ENCODE measurements at places on chromosomes 11 and 22.

- no peak for DNase-seq
Observed at GRCh38 chr11:8100158-8100557, 19.1 kb downstream of the TUB start.

GRCh38 chr11:120659076-120659475, 147.5 kb downstream of the GRIK4 start:
- DNase-seq = no peak

GRCh38 chr22:31085493-31085824, 4.3 kb downstream of the SMTN start:
- no peak for DNase-seq

- no peak for DNase-seq
Observed at GRCh38 chr11:13042873-13043342, 33.8 kb downstream of the RASSF10 start.

- DNase-seq = no peak
Observed at GRCh38 chr11:103380031-103380430, 270.8 kb downstream of the DYNC2H1 start.

- DNase-seq = no peak
Observed at GRCh38 chr22:30806391-30806861, 111.8 kb downstream of the OSBP2 start.

- DNase-seq = peak; percentile 86
Observed at GRCh38 chr22:28442264-28442710, 237.4 kb downstream of the TTC28 start.

GRCh38 chr22:37633089-37633624, 6.3 kb upstream of the SH3BP1 start:
- peak; percentile 90 for DNase-seq

DNA sequence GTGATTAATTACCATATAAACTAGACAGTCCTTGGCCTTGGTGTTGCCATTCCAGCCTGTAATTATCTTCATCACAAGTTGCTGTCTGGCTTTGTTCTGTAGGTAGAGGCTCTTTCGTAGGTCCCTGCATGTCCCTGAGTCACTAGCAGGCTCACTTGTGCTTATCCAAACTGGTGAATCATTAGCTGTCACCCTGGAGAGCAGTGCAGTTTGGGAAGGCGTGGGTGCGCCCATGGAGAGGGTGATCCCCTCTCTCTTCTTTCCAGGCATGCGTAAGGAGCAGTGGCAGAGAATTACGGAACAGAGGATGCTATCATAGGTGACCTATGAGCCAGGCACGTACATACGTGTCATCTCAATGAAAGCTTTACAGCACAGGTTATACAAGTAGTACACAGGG, 11.0 kb upstream of the EHF start:
- DNase-seq = no peak

GRCh38 chr11:111555255-111555654, 14.7 kb downstream of the LAYN start:
- no peak for DNase-seq

DNA sequence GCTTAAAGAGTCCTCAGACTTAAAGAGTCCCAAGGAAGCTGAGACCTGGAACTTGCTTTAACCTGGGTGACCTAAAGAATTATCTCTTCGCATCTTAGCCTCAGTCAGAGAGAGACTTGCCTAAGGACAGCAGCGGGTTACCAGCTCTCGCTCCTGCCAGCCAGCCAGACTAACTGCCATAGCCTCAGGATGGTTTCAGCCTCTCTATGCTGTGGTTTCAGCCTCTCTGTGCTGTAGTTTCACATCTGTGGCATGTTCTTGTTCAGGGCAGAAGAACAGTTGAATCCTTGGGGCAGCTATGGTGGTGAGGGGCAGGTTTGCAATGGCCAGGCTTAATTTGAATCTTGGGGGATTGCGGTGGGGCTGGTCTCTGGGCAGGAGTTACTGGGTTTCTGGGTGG, 2.3 kb downstream of the FRMD8 start:
- no peak for DNase-seq

GRCh38 chr22:27885977-27886842, 32.8 kb downstream of the PITPNB start:
- DNase-seq = peak; percentile 46

- no peak for DNase-seq
Observed at GRCh38 chr22:31818481-31819392, 64.9 kb downstream of the DEPDC5 start.

DNA sequence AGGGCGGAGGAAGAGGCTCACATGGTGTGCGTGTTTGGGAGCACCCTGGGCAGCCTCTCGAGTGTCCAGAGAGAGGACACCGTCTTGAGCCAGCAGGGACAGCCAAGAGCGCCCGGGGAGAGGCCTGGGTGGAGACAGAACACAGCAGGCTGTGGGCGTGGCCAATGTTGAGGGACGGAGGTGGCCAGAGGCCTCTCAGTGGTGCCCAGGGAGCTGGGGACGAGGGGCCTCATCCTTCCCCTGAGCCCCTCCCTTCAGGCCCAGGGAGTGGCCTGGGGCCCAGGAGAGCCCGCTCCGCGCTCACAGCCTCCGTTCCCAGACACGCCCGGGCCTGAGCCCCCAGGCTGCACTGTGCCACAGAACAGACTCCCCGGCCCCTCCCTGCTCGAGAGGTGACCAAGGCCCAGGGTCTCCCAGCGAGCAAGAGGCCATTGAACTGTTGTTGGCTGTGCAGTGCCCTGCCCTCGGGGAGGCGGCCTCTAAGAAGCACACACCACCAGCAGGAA, 48.4 kb downstream of the CDKN1C start:
- DNase-seq = no peak

DNA sequence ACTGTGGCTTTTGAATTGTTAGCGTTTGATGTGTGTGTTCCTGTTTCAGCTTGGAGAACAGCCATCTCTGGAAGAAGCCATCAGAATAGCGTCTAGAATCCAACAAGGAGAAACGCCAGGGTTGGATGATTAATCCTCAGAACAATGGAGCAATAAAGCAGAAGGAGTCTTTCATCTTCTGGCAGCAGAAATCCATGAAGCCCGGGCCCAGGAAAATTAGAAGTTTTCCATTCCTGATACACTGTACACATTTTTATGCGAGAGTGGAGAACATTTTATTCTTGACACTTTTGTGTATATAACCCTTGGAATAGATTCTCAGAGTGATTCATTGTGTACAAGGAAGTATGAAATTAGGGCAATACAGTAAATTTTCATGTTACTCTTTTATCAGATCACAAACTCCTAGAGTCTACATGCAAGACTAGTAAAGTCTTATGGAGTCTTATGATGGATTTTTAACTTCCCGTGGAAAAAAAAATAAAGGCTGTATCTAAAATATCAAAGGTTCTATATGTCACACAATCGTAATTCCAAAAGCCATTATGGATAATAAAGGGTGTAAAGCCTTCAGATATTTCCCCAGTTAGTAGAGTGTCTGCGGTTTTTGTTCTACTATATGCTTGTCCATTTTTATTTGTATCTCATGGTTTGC, 45.9 kb upstream of the WEE1 start:
- DNase-seq = no peak

GRCh38 chr22:18031695-18032454, 7.5 kb upstream of the MICAL3 start:
- DNase-seq = no peak

GRCh38 chr22:50282361-50283155, 12.4 kb upstream of the MAPK11 start:
- no peak for DNase-seq

DNA sequence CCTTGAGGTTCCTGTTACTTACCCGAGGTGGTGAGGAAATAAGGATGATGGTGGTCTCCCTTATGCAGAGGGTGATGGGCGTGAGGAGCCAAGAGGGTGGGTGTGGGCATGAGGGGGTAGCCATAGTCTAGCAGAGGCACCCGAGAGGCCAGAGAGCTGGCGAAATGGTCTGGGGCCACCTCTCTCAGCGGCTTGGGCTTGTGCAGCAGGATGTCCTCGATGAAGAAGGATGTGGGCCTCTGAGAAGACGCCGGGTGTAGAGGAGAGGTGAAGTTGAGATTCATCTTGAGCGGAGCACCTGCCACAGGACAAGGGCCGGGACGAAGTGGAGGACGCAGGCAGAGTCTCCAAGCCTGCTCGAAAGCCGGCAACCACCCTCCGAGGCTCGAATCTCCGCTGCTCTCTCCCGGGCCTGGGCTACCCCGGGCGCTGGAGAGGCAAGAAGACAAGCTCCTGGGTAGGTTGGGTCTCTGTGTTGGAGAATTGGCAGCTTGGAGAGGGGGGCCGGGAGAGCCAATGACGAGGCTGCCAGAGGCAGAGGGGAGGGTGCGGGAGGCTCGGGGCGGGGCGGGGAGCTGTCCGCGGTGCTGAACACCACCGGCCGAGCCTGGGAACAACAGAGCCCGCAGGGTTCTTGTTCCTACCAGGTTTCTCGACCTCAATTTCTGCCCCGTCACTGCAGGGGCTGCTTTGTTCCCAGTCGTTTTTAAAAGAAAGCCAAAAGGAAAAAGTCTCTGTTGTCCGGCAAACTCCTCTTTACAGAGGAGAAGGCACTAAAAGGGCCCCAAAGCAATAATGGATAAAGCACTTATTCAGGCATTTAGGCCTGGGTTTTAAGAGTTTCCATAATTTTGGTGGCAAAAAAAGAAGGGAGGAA, at the start of gene BSX:
Gene BSX (minus strand): TSS at position 447 of the 877 bp plus-strand sequence. CDS start 163 bp downstream, at position 284.
- peak; percentile 73 for DNase-seq

DNA sequence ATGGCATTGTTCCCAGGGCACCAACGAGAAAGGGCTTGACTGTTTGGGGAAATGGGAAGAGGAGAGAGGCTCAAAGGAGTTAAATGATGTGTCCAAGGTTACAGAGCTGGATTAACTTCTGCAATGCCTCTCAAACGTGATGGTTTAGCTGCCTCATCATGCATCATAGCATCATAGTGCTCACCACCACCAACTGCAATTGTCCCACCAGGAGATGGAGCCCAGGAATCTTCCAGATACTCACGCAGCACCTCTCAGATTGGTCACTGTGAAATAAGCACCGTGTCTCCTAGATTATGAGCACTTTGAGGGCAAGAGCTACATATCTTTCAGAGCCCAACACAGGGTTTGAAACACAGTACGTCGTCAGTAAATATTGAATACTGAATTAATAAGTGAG, 69.2 kb downstream of the PRSS23 start:
- no peak for DNase-seq

DNA sequence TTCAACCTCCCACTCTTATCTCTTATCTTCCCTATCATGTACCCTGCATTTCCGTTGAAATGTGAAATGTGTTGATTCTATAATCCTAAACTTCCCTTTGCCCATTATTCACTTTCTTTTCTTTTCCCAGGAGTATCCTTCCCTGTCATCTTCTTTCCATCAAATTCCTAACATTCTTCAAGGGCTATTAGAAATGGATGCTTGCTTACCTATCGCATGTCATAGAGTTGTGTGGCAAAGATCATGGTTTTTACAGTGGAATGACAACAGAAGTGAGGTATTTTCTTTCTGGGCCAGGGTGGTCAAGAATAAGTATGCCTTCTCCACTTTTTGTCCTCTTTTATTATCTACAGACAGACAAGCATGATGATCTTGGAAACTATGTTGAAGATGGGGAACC, 124.4 kb upstream of the SLC5A12 start:
- DNase-seq = no peak

GRCh38 chr11:35245056-35245455, 106.1 kb downstream of the CD44 start:
- DNase-seq = no peak

All from GM20000 (cell line).